ENCODE measurements at places on chromosomes 11 and 22. TPM values are rescaled to one million over a fixed set of nuclear protein-coding genes. Genes with fewer than 3 reads are reported as not detected.

GRCh38 chr11:75867778-75868374, 52.9 kb downstream of the UVRAG start:
- no peaks in the 10 kb centered on the region for H3K4me1 ChIP-seq
- no peak overlapping the region for H3K27ac ChIP-seq
- no peak overlapping the region for H3K4me3 ChIP-seq
- no peaks in the 10 kb centered on the region for H3K27me3 ChIP-seq
- H3K36me3 ChIP-seq: no peaks in the 10 kb centered on the region

DNA sequence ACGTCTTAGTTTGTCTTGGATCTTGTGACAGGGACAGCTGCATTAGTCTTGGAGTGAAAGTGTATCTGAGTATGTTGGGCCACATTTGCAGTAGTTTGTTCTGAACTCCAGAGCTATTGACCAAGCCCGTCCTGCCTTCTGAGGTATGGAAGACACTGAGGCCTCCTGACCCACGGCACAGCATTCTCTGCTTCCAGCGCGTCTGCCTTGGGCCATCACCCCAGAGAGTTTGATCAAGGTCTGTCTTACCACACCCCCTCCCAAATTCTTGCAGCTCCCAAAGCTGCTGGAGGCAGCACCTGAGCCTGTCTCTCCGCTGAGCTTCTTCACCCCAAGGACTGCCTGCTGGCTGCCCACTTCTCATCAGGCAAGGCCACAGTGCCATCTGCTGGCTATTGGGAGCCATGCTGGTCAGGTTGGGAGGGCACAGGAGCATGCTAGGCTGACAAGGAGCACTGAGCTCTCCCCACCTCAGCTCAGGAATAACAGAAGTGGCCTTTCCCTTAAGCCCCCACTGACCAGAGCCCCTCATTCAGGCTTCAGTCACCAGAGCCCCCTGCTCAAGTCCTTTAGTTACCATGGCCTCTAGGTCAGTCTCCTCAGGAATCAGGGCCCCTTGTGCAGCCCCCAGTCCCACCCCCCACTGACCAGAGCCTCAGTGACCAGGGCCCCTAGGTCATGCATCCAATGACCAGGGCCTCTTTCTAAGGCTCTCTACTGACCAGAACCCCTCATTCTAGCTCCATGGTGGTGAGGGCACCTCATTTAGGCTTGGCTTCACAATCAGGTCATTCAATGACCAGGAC, 27.2 kb upstream of the SMPD1 start:
- H3K36me3 ChIP-seq: no peaks in the 10 kb centered on the region
- peak; percentile 85 for DNase-seq
- no peak overlapping the region for H3K27ac ChIP-seq
- H3K4me1 ChIP-seq: no peaks in the 10 kb centered on the region
- H3K27me3 ChIP-seq: no peaks in the 10 kb centered on the region

DNA sequence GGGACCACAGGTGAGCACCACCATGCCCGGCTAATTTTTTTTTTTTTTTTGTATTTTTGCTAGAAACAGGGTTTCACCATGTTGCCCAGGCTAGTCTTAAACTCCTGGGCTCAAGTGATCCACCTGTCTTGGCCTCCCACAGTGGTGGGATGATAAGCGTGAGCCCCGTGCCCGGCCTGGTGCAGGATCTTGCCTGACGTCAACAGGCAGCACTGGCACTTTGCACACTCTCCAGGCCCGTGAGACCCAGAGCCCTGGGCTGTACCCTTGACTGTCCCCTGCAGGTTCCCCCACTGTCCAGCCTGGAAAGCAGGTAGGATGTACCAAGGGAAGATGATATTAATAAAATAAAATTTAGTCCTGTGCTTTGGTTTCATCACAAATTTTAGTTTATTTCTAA, 29.1 kb upstream of the PANX2 start:
- no peaks in the 10 kb centered on the region for H3K27me3 ChIP-seq
- H3K27ac ChIP-seq: no peak overlapping the region
- DNase-seq: no peak
- H3K36me3 ChIP-seq: no peaks in the 10 kb centered on the region

Gene DEUP1
- not detected for total RNA-seq

GRCh38 chr11:60774726-60775125, 10.4 kb upstream of the MS4A10 start:
- no peak for DNase-seq
- H3K27ac ChIP-seq: no peak overlapping the region
- no peaks in the 10 kb centered on the region for H3K27me3 ChIP-seq
- no peak overlapping the region for H3K4me3 ChIP-seq
- peaks cover 7% of the 10 kb centered on the region for H3K4me1 ChIP-seq

GRCh38 chr11:17510507-17511206, 33.6 kb downstream of the USH1C start:
- no peak overlapping the region for H3K4me3 ChIP-seq
- no peak for DNase-seq
- no peak overlapping the region for H3K27ac ChIP-seq

DNA sequence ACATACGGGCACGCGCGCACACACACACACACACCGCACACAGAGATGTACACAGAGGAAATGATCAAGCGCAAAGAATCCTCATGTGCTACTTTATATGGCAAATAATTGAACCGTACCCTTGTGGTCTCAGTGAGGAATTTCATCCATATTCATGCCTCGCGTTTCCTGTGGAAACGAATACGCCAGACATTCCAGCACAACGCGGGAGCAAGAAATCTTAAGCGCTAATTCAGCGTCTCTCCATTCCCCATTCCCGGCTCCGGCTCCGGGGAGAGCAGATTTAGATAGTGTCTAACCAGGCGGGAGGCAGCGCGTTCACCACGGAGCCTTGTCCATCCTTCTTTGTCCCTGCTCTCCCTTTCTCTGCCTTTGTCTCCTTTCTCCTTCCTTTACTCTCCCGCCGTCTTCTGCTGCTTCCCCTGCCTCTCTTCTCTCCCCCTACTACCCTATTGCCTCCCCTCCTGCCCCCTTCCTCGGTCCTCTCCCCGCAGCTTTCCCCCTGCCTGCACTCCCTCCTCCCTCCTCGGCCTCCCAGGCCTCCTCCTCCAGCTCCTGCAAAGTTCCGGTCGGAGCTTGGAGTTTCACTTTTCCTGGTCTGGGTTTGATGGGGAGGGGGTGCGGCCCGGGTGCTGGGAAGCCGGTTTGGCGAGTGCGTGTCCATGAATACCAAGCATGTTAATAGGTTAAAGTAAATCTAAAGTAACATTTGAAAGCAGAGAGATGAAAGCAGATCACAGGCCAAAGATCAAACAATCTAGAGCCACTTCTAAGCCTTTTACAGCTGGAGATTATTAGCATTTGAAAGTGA, 579.3 kb downstream of the BUD13 start:
- H3K27ac ChIP-seq: no peak overlapping the region
- no peaks in the 10 kb centered on the region for H3K36me3 ChIP-seq
- peak; percentile 86 for DNase-seq
- peak overlapping the region; percentile 36 for H3K4me3 ChIP-seq
- H3K27me3 ChIP-seq: no peaks in the 10 kb centered on the region

DNA sequence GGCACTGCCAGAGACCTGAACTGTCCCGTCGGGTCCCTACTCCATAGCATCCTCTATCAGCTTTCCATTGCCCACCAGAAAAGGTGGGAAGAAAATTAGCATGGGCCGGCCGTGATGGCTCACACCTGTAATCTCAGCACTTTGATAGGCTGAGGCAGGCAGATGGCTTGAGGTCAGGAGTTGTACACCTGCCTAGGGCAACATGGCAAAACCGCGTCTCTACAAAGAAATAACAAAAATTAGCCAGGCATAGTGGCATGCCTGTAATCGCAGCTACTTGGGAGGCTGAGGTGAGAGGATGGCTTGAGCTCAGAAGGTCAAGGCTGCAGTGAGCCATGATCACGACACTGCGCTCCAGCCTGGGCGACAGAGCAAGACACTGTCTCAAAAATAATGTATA, 3.5 kb downstream of the SLC25A18 start:
- no peak overlapping the region for H3K27ac ChIP-seq
- H3K4me3 ChIP-seq: no peak overlapping the region
- H3K27me3 ChIP-seq: no peaks in the 10 kb centered on the region
- no peaks in the 10 kb centered on the region for H3K36me3 ChIP-seq

DNA sequence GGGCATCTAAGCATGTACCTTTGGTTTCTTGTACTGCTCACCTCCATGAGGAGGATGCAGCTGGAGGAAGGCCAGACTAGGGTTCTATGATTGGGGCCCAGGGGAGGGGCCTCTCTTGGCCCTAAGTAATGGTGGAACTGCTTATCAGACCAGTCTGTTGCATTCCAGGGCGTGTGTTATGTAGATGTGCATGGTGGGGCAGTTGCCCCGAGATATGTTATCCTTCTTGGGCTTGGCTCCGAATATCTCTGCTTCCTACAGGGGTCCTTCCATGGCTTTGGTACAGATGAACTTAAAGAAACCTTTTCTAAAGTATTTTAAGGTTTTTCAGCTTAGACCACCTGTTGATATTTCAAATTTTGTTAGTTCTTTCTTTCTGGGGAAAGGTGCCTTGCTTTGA, 126.0 kb downstream of the SWAP70 start:
- no peaks in the 10 kb centered on the region for H3K4me1 ChIP-seq
- H3K27ac ChIP-seq: no peak overlapping the region
- H3K36me3 ChIP-seq: no peaks in the 10 kb centered on the region
- no peak overlapping the region for H3K4me3 ChIP-seq

- no peak for DNase-seq
- H3K27me3 ChIP-seq: no peaks in the 10 kb centered on the region
- no peaks in the 10 kb centered on the region for H3K4me1 ChIP-seq
- no peak overlapping the region for H3K27ac ChIP-seq
- H3K4me3 ChIP-seq: no peak overlapping the region
Observed at GRCh38 chr11:112996994-112997393, 35.8 kb downstream of the NCAM1 start.

Gene MIOX
- total RNA-seq: 0.32 TPM

GRCh38 chr11:76148231-76148630, 58.1 kb downstream of the WNT11 start:
- DNase-seq: no peak
- H3K4me1 ChIP-seq: no peaks in the 10 kb centered on the region
- H3K27me3 ChIP-seq: no peaks in the 10 kb centered on the region
- no peak overlapping the region for H3K4me3 ChIP-seq
- no peak overlapping the region for H3K27ac ChIP-seq

DNA sequence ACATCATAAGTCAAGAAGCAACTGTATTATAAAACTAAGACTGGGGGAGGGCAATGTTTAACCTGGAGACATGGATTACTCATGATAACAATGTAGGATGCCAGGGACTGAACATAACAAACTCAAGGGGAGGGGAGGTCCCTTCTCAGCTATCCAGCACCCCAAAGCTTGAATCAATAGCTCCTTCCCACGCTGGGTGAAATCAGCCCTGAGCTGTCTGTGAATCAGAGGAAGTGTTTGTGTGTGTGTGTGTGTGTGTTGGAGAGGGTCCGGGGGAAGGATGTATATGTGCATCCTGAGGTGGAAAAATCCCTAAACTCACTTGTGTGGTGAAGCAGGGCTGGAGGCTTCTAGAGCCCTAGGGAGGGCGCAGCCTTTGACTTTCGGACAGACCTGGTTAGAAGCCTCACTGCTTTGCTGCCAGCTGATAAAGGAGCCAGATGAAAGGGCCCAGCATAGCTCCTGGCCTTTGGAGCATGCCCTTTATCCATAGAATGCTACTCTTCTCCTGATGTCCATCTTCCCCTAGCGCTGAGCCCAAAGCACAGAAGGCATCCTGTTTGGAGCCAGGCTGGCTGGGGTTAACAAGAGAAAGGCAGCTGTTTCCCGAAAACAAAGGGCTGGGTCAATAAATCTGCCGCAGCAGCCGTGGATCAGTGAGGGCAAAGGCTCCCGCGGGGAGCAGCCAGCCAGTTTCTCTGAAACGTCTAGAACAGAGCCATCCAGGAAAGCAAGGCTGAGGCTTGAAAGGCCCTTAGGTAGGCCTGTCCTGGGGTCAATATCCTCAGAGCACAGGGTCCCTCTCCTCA, 35.8 kb downstream of the TNKS1BP1 start:
- H3K36me3 ChIP-seq: no peaks in the 10 kb centered on the region
- H3K4me1 ChIP-seq: peaks cover 14% of the 10 kb centered on the region

Gene ZNF214
- 0.11 TPM for total RNA-seq

DNA sequence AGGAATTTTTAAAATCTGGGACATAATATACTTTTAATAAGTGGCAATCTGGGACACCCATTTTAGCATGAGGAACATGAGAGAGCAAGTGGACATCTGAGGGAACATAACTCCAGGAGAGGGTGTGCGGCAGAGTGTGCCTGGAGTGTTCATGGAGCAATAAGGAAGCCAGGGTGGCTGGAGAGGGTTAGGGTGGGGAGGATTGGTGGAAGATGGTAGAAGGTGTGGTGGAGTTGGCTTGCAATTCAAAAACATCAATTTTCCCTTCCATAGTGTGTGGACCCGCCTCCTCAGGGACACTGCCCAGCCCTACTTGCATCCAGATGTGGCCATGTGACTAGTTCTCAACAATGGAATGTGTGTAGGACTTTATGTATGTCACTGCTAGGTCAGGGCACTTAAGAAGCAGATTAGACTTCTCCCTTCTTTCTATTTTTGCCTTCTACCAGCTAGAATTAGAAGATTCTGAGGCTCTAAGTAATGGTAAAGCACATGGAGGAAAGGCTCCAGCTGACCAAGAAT, 4.4 kb upstream of the DENND5A start:
- no peak overlapping the region for H3K4me3 ChIP-seq
- no peaks in the 10 kb centered on the region for H3K36me3 ChIP-seq
- H3K27ac ChIP-seq: no peak overlapping the region
- DNase-seq: no peak
- H3K27me3 ChIP-seq: no peaks in the 10 kb centered on the region

- no peak for DNase-seq
- peaks cover 51% of the 10 kb centered on the region for H3K36me3 ChIP-seq
- H3K4me1 ChIP-seq: no peaks in the 10 kb centered on the region
- H3K27ac ChIP-seq: no peak overlapping the region
- H3K27me3 ChIP-seq: no peaks in the 10 kb centered on the region
- H3K4me3 ChIP-seq: no peak overlapping the region
Observed at GRCh38 chr11:68173926-68174325, 39.2 kb downstream of the KMT5B start.

GRCh38 chr22:31206896-31207687, 5.0 kb upstream of the LIMK2 start:
- peaks cover 16% of the 10 kb centered on the region for H3K4me1 ChIP-seq
- H3K36me3 ChIP-seq: no peaks in the 10 kb centered on the region
- H3K4me3 ChIP-seq: no peak overlapping the region
- H3K27me3 ChIP-seq: no peaks in the 10 kb centered on the region

- H3K4me1 ChIP-seq: no peaks in the 10 kb centered on the region
- H3K27ac ChIP-seq: no peak overlapping the region
- H3K36me3 ChIP-seq: no peaks in the 10 kb centered on the region
- DNase-seq: no peak
Observed at GRCh38 chr11:103623933-103624332, 412.5 kb upstream of the DDI1 start.

Gene SYNGR1
- 36.7 TPM for total RNA-seq

DNA sequence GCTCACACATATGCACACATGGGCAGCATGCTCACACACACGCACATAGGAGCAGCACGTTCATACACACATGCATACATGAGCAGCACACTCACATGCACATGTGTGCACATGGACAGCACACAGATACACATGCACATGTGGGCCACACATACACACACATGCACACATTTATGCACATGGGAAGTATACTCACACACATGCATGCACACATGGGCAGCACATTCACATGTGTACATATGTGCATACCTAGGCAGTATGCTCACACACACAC, 42.5 kb downstream of the RTN4R start:
- no peaks in the 10 kb centered on the region for H3K36me3 ChIP-seq
- H3K4me3 ChIP-seq: no peak overlapping the region
- H3K4me1 ChIP-seq: peaks cover 16% of the 10 kb centered on the region
- no peaks in the 10 kb centered on the region for H3K27me3 ChIP-seq
- DNase-seq: no peak
- no peak overlapping the region for H3K27ac ChIP-seq

GRCh38 chr11:27218421-27219038, 144.5 kb downstream of the CCDC34 start:
- no peaks in the 10 kb centered on the region for H3K27me3 ChIP-seq
- no peak overlapping the region for H3K4me3 ChIP-seq
- peak; percentile 94 for DNase-seq
- peak overlapping the region; percentile 77 for H3K27ac ChIP-seq
- H3K36me3 ChIP-seq: no peaks in the 10 kb centered on the region
- peaks cover 60% of the 10 kb centered on the region for H3K4me1 ChIP-seq

Data from A673 (cell line).